ENCODE measurements at places on chromosomes 2 and 18.

- no peak for DNase-seq
Measured at GRCh38 chr2:6474161-6475140, 391.3 kb downstream of the CMPK2 start.

GRCh38 chr2:174054926-174055325, 89.8 kb upstream of the SP3 start:
- DNase-seq, result no peak

GRCh38 chr2:12167525-12168317, 421.3 kb downstream of the LPIN1 start:
- DNase-seq, result no peak

DNA sequence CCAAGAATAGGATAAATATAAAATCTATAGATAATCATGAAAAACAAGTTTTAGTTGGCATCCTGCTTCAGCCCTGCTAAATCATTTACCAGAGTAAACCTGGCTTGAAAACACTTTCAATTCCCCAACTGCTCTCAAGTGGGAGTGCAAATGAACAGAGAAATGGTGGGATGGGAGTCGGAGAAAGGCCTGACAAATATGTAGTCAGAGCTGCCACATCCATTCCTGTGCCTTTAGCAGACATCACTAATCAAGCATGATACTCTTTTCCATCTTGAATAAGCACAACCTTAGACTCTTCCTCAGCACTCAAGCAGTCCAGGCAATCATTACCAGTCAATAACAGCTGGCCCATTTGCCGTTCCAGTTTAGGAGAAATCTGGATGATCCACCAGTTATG, 101.3 kb downstream of the ANKRD44 start:
- DNase-seq, result no peak

GRCh38 chr2:189561371-189562038, 19.1 kb downstream of the SLC40A1 start:
- no peak for DNase-seq

- DNase-seq, result no peak
Measured at GRCh38 chr2:200702646-200703118, 109.0 kb upstream of the BZW1 start.

DNA sequence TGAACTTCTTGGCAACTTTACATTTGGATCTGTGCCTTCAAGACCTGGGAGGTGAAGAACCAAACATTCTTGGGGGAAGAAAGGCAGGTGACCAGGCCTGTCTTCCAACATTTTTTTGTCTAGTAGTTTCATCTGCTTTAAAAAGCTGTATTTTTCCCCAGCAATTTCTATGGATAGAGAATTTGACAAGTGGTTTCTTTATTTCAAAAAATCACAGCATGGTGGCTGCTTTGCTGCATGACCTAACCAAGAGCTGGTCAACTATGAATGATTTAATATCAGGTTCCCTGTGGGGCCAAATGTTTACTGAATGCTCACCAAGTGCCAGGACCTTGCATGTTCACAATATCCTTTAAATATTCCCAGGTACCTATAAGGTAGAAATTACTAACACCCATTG, 19.1 kb downstream of the LRP2 start:
- DNase-seq, result no peak

DNA sequence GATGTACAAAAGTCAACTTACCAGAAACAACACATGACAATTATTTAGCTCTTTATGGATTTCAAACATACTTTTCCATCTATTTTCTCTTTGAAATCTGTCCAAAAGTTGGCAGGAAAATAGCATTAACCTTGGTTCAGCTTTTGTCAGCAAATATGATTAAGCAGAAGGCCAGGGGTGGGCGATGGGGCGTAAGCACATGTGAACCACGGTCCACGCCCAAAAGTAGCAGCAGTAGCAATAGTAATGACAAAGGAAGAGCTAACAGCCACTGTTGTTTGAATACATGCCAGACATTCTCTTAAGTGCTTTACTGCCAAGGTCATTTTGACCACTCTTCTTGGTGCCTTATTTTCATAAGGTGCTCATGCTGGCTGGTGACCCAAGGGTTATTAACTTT, 73.5 kb downstream of the ANTXR1 start:
- no peak for DNase-seq

DNA sequence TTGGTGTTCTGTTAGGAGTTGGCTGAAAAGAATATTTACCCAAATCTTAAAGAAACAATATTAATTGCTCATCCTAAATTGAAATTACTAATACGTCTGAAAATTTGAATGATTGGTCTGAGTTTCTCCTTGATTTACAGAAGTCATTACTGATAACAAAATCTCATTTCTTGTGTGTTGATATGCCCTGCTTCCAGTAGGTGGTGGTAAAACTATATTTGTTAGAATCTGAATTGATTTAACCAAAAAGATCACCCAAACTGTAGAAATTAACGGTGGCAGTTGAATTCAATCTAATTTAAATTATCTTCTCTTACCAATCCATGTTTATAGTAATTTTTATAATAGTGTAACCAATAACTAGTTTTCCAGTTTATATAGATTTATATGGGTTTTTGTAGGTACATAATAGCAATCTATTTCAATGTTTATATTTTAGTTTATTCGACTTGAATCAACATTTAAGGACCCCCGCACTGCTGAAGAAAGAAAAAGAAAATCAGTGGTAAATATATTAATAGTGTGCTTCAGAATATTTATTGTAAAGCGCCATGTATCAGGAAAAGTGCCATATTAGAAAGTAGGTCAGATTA, 38.3 kb downstream of the PAPOLG start:
- DNase-seq, result no peak

GRCh38 chr2:226080334-226080733, 680.8 kb downstream of the NYAP2 start:
- DNase-seq, result no peak
